ENCODE measurements at places on chromosomes 2 and 18.

DNA sequence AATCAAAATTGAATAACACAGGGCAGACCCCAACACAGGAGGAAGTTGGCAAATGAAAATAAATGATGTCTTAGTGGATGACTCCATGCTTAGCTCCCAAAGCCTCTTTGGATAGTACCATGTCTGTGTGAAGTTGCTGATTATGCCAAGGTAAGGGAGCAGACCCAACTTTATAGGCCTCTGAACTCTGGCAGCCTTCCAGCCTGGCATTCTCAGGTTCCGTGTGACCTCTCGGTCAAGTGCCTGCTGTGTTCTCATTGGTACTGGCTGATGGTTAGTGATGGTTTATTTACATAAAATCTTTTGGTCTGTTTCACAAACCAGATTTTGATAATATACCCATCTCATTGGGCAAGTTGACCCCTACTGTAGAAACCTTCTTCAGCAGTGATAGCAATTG lies 112.2 kb upstream of the TTC39C start:
- no peak for DNase-seq

DNA sequence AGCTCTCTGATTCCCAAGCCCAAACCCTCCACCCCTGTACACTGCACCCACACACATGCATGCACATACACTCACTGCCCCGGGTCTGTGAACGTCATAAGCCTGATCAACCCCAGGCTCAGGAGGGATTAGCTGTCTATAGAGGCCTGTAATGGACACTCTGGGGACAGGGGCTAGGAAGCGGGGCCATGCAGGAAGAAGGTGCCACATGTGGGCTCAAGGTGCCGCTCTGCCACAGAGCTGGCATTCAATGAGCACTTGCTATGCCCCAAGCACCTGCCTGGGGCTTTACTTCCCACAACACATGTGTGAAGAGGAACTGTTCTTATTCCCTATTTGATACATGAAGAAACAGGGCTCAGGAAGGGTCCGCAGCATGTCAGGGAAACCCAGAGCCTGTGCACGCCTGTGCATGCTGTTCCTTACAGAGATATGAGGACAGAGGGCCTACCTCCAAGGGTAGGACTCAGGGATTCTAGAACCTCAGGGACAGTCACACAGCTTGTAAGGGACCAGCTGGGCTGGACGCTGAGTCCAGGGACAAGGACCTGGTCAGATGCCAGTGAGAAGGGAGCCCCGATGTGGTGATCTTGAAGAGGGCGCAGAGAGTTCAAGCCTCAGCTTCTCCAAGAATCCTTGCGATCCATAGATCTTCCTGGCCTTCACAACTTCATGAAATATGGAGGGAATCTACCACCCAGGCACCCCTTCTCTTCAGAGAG lies 5.0 kb downstream of the BIN1 start:
- DNase-seq: no peak

DNA sequence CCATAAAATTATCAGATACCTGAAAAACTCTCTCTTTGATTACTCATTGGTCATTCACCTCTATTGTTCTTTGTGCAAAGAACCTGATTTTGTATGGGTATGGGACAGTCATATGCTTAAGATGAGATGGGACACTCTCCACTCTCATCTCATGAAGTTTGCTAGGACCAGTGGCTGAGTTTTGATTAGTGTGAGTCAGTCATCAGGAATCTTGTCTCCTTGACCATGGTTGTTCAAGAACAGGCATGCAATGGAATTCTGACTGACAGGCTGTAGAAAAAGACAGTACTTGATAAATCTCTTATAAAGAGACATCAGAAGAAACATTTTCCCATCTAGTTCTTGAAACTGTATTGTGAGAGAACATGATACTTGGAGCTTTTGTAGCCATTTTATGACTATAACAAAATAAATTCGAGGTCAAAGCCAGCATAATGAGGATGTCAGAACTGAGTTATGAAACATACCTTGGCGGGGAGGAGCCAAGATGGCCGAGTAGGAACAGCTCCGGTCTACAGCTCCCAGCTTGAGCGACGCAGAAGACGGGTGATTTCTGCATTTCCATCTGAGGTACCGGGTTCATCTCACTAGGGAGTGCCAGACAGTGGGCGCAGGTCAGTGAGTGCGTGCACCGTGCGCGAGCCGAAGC lies 367.0 kb downstream of the NR4A2 start:
- DNase-seq: no peak

DNA sequence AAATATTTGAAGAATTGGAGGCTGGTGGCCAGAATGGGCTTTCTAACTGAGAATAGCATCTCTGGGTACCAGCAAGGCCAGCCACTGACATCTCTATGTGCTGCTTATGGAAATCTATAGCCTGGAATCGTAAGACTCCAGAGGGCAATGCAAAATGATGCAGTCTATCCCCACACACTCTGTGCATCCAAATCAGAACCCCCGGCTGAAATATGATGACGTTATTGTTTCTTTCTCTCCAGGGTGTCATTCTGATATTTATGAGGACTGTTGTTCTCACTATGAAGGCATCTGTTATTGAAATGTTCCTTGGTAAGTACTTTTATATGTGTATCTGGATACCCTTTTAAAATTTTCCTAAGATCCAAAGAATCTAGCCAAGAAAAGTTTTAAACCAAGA lies 19.6 kb downstream of the VIT start:
- DNase-seq: no peak

GRCh38 chr2:166614029-166614428 lies 120.0 kb upstream of the SCN7A start:
- no peak for DNase-seq
